Cardiac fibroblast (primary cell): ENCODE measurements at places on chromosomes 11 and 22.

DNA sequence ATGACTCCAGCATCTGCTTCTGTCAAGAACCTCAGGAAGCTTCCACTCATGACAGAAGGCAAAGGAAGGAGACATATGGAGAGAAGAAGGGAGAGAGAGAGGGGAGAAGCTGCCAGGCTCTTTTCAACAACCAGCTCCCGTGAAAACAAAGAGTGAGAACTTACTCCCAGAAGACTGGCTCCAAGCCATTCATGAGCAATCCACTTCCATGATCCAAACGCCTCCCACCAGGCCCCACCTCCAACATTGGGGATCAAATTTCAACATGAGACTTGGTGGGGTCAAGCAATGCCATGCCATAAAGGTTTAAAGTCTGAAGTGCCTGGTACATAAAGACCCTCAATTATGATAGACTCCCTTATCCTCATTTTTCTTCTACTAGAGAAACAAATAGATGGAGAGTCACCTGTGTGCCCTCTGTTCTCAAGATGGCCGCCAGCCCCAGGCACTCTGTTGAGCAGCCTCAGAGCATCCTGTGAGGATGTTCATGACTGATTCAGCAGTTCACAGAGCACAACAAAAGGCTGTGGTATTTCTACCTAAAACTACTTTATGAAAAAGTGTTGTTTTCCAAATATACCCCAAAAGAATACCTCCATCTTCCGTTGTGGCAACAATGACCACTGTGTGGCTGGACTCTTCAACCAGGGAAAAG lies 69.0 kb upstream of the CRTAM start:
- peak; percentile 64 for DNase-seq

- no peak for DNase-seq
Observed at GRCh38 chr11:22828373-22828772, 1.2 kb downstream of the SVIP start.

- DNase-seq, result peak; percentile 73
Observed at GRCh38 chr22:32723643-32724042, 77.9 kb upstream of the TIMP3 start.

- peak; percentile 72 for DNase-seq
Observed at GRCh38 chr11:32297611-32298011, 137.7 kb downstream of the WT1 start.

DNA sequence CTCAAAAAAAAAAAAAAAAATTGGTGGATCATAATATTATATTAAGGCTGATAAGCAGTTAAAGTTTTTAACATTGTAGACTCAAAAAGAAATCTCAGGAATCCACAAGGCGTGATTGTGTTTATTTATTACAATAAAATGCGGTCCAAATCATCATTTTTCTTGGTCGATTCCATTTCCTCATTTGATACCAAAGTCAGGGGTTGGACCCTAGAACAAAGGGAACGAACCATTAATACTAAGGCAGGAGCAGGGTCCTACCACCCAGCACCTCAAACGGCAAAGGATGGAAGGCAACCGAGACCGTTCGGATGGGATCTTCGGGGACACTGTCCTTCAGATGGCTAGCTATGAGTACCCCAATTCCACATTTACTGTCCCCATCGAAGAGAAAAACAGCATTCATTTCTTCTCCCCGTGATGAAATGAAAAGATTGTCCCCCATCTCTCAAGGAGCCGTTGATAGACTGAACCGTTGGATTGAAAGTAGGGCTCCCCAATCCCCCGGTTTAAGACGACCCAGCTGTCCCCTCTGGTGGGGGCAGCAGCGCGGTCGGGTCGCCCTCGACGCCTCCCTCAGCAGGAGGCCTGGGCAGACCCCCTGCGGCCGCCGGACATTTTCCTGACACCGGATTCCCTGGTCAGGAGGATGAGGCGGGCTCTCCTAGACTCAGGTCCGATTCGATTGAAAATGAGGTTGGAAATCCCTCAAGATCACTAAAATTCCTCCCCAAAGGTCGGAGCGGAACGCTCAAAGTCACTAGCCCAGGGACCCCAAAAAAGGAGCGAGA lies 607 bp downstream of the DMC1 start:
- DNase-seq, result no peak

DNA sequence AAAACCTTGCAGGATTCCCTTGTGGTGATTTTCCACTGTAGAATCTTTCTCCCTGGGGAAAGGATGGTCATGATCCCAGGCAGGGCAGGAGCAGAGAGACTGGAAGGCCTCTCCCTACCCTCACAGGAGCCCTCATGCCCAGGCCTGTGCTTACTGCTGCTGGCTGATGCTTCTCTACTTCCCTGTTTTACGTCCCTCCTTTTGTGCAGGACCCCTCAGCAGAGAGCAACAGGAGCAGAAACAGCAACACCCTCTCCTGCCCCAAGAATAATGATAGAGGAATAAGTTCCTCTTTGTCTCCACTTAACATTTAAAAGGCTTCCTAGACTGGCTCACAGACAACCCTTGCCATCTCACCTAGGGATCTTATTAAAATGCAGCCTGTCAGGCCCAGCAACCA lies 3.6 kb downstream of the ISX start:
- DNase-seq, result no peak

DNA sequence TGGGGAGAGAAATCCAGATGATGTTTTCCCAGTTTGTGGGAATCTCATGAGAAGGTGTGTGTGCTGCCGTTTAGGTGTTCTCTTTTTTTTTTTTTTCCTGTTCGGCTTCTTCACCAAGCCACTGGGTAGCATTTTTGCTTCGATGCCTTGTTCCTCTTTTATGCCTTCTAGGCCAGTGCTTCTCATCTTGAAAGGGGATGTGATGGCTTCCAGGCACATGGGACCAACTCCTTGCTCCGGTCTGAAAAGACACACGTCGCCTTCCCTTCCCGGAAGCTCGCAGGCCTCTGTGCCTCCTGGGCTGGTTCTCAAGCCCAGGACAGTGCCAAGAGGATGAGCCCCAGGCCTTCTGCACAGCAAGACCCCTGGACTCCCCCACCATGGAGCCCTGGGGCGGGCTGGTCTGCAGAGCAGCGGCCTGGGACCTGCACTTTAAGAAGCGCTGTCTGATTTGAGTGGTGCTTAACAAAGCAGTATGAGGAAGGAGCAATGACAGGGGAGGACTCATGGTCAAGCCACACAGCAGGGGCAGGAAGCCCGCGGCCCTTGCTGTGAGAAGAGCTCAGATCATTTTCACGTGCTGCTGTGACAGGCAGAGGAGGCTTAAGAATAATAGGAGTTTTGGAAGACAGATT lies 158.8 kb downstream of the MPPED1 start:
- DNase-seq, result no peak

DNA sequence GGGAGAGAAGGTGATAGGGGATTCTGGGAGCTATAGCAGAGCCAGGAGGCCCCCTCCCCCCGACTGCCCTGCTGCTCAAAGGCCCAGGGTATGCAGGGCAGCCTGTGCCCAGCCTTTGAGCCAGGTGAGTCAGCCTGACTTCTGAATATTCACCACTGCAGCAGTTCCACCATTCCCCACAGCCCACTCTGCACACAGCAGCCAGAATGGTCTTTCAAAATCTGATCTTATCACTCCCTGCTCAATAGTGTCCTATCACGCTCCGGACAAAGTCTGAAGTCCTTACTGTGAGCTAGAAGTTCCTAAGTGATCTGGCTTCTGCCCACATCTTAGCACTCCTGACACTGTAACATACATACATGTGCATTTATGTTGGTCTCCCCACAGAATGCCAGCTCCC lies 111.7 kb downstream of the BUD13 start:
- DNase-seq, result no peak

GRCh38 chr11:117976445-117976844 lies 9.7 kb upstream of the IL10RA start:
- DNase-seq, result no peak

GRCh38 chr11:122895563-122895962 lies 13.0 kb downstream of the JHY start:
- DNase-seq, result no peak

DNA sequence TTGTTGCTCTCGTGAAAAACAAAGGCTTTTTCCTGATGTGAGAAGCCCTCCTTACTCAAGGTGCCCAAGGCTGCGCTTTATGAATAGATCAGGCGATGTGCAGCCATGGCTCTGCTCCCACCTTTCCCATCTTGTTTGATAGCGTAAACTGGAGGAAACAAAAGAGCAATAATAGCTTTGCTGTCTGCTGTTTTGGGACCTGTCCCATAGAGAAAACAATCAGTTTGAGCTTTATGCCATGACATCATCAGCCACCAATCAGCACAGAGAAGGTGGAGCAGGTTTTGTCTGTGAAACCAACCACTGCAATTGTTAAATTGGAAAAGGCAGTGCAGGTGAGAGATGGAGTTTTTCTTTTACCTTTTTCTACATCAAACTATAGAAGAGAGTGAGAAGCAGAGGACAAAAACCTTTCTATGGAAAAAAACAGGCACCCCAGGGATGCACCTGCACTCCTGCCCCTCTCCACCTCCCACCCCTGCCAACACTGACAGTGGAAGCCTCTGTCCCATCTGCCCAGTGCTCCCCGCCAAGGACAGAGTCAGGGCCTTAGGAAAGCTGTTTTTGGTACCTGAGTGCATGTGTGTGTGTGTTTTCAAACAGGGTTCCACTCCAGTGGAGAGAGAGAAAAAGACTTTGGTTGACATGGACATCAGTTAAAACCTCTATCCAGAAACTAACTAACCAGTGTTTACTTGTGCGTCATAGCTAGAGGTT lies 80.7 kb downstream of the MICAL3 start:
- DNase-seq, result no peak

DNA sequence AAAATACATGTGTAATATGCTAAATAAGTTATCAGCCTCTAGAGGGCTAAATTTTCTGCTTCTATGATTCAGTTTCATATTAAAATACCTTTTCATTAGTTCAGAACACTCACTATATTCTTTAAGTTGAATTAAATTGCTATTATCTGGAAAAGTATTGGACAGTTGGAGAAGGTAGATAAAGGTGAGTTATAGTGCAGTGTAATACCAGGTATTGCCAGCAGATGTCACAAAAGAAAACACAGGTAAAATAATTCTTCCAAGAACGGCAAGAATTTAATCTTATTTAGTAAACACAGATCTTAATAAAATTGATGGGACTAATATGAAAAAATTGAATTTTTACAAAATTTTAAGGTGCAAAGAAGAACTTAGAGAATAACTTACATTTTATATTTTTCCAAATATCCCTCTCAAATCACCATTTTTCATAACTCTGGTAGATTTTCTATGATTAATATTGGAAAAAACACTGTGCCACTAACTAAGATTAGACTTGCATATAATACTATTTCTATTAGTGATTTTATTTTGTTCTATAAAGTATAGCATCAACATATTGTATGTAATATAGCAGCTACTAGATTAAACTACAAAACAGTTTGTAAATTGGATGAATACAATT lies 1.7 kb upstream of the LRRC4C start:
- DNase-seq, result peak; percentile 33

DNA sequence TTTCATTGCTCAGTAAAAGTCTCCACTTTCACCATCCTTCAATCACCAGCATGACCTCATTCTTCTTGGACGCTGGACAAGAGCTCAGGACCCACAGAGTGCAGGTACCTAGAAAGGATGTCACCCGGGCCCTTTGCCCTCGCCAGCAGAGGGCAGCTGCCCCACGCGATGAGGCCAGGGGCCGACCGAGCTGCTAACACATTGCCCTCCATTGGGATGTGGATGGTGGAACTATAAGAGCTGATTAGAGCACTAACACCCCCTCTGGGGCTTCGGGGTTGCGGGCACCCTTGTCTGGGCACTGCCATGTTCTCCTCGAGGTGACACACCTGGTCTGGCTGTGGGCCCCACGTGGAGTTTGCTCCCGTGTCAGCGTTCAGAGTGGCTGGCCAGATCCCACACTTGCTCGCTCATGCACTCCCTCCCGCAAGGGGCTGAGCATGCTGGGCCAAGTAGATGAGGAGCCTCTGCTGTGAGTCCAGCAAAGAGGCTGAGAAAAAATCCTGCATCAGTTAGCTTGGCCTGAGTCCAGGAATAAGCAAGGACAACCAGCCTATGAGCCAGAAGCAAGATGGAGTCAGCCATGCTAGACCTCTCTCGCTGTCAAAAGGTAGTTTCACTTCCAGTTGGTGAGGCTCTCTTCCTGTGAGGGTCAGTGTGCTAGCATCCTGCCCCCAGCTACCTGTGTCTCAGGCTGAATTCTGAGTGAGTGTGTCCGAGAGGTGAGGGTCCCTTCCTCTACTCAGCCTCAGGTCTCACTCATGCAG lies 9.8 kb downstream of the KRTAP5-6 start:
- peak; percentile 3 for DNase-seq

- peak; percentile 32 for DNase-seq
Observed at GRCh38 chr11:33674035-33674814, 26.4 kb downstream of the C11orf91 start.

DNA sequence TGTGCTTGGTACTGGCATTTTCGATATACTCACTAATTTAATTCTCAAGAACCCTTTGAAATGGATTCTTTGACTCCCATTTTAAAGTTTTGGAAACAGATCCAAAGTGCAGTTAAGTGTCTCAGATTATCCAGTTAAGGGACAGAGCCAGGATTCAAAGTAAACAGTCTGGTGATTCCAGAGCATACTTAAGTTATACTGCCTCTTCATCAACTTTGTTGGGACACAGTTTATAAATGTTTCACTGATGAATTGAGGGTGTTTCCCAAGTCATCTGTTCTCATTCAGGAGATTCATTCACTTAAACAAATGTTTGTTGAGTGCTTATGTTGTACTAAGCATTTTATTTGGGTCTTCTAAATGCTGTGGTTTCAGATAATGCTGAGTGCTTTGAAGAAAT lies 17.1 kb downstream of the KDM2A start:
- no peak for DNase-seq

DNA sequence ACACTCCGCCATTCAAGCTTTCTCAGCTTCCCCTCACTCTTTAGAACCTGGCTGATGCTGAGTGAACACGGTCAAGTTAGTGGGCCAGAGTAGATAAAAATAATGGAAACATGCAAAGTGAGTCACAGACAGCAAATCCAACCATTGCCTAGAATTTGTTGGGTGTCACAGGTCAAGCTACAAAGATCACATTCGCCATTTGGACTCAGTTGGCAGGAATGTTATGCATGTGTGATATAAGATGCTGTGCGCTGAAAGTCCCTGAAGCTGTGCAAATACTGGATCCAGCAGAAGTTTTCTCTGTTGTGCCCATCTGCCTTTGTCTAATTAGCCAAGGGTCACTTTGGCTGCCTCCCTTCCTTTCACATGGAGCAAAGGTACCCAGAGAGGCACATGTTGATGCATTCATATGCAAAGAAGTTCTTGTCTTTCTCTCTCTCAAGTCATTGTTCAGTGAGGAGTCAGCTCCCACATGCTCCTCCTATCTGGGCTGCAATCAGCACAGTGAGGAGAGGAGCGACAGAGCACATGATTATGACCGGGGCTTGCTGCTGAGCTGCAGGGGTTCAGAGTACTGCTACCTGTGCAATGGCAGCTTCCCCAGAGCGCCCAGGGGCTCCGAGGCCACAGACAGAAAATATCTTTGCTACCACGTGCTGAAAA lies 39.7 kb downstream of the FLI1 start:
- DNase-seq, result peak; percentile 40
